Stimulated activated naive CD4-positive, alpha-beta T cell treated with Interleukin-2 at 50 U/mL for 16 hours (primary cell): ENCODE measurements at places on chromosomes 7 and 10.

DNA sequence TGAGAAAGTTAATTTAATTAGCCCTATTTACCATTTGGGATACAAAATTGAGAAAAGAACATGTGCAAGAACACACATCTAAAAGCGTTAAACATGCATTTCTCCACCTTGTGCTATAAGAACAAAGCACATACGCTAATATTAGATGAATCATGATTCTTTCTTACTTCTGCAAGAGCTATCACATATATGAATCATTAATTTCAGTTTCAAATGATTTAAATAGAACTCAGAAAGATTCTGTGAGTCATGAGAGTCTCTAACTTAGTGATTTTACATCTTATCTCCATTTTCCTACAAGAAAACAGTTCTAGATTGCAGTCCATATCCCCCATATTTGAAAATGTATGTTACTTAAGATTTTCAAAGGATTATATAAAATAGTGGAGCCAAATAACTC, 173.9 kb downstream of the RNLS start:
- DNase-seq = no peak

GRCh38 chr10:3852147-3852904, 67.3 kb upstream of the KLF6 start:
- DNase-seq = peak; percentile 70

- no peak for DNase-seq
Observed at GRCh38 chr7:54883576-54883975, 124.6 kb upstream of the SEC61G start.

GRCh38 chr7:4610768-4611467, 71.2 kb upstream of the FOXK1 start:
- peak; percentile 20 for DNase-seq

DNA sequence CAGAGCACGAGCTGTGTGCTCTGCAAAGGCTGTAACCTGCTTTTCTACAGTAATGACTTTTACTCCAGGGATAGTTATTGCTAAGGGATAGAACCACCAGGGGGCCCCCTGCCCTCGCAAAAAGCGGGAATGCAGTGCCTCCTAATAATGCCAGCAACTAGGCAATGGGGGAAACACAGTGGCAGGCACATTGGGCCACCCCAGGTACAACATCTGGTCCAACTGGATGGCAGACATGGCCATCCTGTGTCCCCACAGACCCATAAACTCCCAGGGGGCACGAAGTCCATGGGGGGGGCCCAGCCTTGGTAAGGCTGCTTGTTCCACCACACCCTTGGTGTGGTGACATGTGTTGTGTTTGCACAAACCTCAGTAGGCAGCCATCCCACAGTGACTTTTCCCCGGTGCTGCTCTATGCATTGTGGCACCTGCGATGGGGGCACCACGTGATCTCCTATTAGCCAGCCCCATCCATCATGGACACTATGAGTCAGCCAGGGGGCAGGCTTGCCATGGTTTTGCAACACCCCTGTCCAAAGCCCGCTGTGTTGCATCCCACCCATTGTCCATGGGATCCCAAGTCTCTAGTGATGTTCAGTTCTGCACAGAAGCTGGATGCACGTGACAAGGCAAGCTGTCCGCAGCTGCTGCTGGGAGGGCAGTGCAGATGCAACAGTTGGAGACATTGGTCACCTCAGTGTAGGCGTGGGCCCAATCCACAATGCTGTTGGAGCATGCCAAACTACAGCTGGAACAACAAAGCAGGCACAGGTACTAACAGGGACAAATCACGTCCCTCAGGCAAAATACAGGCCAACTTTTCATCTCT, 84.0 kb downstream of the ANLN start:
- no peak for DNase-seq

DNA sequence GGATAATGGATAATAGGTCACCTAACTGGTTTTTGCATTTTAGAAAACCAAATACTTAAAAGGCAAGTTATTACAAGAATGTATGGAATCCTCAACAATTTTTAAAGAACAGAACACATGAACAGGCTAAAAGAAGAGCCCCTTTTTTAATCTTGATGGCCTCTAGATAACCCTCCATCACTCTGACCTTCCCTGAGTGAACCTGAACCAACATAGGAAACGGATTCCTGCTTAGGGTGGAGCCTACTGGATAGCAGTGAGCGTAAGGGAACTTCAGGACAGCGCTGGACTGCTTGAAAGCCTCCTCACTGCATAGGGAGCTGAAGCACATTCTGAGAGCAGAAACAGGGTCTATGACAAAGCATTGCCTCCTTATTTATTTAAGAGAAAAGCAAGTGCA, 20.5 kb downstream of the TRPV5 start:
- no peak for DNase-seq

GRCh38 chr7:70134029-70134770, 535.9 kb downstream of the AUTS2 start:
- no peak for DNase-seq

DNA sequence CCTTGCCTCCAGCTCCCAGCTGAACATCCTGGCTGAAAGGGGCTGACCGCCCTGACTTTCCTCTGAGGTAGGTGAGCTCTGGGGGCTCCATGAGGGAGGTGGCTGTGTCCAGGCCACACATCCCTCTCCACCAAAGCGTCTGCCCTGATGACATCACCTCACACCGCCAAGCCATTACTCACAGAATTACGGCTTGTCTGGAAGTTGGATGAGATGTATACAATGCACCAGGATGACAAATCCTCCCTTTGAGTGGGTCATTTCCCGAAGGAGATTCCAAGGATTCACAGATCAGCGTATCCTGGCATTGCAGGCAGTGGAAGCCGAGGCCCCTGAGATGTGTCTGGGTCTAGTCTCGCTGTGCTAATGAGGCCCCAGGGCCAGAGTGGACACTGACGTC, 15.1 kb upstream of the RET start:
- no peak for DNase-seq

DNA sequence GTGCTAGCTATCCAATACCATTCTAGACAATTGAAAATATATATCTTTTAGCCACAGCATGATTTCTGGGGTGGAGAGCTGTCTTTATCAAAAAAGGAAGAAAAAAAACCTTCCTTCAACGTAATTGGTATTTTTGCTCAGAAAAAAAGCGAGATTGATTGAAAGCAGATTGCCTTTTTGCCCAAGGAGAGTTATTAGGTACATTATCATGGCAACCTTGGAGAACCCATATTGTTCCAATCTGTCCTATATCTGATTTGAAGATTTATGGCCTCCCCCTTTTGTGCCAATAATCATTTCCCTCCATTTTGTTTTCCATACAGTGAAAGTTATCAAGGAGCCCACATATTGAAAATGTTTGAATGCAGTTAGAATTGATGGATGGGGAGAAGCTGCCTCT, 544.5 kb downstream of the KCNMA1 start:
- no peak for DNase-seq

- no peak for DNase-seq
Observed at GRCh38 chr10:122018491-122018890, 29.5 kb downstream of the TACC2 start.
